ENCODE measurements at places on chromosomes 2 and 18.

- no peak for DNase-seq
Measured at GRCh38 chr2:181632733-181633401, 24.0 kb downstream of the CERKL start.

DNA sequence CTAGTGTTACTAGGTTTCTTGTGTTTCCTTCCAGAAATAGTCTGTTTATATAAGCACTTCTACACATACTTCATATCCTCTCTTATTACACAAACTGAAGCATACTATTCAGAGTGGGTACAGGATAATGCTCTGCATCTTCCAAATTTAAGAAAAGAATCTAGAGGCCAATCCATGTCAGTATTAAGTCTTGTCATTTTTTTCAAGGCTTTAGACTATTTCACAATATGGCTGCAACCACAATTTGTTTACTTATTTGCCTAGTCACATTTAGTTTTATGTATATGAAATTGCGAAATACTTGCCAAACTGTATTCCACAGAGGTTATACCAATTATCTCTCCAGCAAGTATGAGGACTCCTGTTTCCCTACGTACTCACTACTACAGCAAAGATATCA, 27.9 kb downstream of the IWS1 start:
- no peak for DNase-seq

GRCh38 chr2:709138-709765, 32.0 kb upstream of the TMEM18 start:
- no peak for DNase-seq

GRCh38 chr2:17106418-17106817, 411.8 kb downstream of the RAD51AP2 start:
- no peak for DNase-seq
